ENCODE measurements at places on chromosomes 7 and 10.
A peak's percentile ranks its signal among the peaks of the same experiment; 100 is the strongest.

DNA sequence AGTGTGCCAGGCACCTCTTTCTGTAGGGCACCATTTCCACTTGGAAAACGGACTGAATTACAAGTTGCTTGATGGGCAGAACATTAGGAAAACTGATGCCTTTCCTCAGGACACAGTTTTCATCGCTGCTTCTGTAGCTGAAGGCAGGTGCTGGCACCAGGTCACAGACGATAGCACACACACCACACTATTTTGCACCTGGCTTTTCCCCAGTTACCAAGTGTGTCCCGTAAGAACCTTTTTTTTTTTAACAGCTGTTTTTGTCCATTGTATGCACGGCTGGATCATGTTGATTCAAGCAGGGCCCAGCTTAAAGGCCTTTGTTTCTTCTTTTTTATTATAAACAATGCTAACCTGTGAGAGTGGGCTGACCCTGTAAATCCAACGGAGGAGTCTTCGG, 1.3 kb upstream of the GET4 start:
- DNase-seq: no peak

DNA sequence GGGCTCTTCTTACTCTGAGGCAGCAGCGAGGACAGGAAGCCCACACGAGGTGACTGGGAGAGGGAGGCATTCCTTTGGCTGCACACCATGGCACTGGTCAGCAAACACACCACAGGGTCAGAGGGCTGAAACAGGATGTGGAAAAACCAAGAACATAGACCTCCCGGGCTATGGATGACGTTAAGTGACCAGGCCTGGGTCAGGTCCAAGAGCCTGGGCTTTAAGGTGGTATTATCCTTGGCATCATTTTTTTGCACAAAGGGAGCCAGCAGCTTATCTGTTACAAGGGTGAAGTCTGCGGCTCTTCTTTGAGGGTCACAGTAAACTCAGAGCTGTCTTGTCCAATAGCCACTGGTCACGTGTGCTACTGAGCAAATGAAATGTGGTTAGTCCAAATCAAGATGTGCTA, 7.0 kb downstream of the WDR91 start:
- DNase-seq: no peak

DNA sequence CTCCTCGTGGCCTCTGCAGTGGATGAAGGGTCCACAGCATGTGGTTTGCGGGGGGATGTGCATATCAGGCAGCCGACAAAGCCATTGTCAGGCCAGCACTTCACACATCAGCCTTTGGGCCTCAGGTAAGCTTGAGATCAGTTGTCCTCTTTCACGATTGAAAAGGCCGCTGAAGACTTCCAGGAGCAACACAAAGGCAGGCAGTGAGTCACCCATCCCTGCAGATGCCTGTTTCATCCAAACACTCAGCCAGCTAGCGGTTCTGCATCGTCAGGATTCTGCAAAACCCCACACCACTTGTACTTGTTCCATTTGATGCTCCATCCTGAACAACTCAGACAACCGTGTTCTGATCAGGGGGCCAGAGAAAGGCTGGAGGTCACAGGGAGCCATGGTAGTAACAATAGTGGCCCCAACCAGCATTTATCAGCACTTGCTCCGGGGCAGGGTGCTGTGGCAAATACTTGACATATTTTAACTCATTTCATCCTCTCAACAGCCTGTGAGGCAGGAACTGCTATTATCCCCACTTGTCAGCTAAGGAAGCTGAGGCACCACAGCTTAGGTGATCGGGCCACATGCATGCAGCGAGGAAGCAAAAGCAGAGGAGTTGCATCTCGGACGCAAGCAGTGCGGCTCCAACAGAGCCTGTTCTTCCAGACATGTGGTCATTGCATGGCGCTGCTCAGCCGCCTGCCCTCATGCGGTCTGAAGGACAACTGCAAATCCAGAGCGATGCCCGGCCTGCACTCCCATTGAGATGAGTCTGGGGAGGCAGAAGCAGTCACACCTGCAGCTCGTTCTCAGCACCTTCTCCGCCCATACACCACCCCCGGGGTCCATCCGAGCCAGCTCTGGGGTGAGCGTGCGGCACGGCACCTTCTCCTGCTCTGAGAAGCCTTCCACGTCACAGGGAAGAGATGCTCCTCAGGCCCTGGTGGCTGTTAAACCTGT, 144.9 kb downstream of the PAXIP1 start:
- no peak for DNase-seq

- DNase-seq: no peak
Observed at GRCh38 chr10:95873651-95874050, 34.1 kb upstream of the CC2D2B start.

DNA sequence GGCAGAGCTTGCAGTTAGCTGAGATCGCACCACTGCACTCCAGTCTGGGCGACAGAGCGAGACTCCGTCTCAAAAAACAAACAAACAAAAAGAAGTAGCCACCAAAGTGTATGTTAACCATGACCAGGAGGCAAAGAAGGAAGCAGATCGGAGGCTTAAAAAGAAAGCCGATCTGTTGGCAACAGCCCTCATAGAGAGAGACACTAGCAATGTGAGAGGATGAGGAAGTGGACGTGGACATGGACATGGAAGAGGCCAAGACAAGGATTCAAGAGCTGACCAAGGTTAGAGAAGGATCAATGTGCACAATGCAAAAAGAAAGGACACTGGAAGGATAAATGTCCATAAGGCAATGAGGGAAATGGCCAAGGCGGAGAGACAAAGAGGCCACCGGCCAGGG, 14.9 kb upstream of the ADCK2 start:
- DNase-seq: no peak

GRCh38 chr10:125462845-125463244, 220.1 kb downstream of the TEX36 start:
- DNase-seq: no peak

- DNase-seq: no peak
Observed at GRCh38 chr10:58350023-58350422, 15.2 kb downstream of the UBE2D1 start.

DNA sequence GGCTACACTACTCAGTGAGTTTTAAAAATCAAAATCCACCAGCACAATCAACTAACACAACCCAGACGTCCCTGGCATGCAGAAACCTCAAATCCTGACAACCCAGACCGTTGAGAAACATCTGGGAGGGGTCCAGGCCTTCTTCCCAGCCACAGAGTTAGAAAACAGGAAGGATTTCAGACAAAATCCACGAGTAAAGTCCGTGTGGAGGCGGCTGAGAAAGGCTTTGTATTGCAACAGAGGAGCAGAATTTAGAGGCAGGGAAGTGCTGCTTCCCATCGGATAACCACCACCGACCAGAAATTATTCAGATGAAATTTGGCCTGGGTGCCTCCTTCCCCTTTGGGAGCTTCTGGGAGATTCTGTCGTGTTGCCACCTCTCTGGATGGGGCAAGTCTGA, 61.5 kb downstream of the TNS3 start:
- peak; percentile 90 for DNase-seq

DNA sequence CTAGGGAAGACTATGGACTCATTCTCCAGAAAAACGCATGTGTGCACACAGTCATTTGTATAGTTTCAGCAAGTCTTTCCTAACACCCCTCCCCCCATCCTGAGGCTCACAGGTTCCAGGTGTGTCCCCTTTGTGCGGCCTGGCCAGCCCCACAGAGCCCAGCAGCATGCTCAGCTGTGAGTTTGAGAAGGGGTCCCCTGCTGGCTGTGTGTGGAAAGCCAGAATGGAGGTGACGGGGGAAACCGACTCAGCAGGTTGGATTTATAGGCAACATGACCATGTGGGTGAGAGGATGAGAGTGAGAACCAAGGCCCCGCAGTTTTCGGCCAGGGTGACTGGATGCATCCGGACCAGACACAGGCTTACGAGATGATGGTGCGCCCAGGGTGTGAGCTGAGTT, 9.9 kb downstream of the PTPRE start:
- no peak for DNase-seq

- no peak for DNase-seq
Observed at GRCh38 chr7:79451580-79451979, 1.9 kb downstream of the MAGI2 start.

GRCh38 chr7:137538361-137538762, 194.8 kb upstream of the PTN start:
- peak; percentile 87 for DNase-seq

DNA sequence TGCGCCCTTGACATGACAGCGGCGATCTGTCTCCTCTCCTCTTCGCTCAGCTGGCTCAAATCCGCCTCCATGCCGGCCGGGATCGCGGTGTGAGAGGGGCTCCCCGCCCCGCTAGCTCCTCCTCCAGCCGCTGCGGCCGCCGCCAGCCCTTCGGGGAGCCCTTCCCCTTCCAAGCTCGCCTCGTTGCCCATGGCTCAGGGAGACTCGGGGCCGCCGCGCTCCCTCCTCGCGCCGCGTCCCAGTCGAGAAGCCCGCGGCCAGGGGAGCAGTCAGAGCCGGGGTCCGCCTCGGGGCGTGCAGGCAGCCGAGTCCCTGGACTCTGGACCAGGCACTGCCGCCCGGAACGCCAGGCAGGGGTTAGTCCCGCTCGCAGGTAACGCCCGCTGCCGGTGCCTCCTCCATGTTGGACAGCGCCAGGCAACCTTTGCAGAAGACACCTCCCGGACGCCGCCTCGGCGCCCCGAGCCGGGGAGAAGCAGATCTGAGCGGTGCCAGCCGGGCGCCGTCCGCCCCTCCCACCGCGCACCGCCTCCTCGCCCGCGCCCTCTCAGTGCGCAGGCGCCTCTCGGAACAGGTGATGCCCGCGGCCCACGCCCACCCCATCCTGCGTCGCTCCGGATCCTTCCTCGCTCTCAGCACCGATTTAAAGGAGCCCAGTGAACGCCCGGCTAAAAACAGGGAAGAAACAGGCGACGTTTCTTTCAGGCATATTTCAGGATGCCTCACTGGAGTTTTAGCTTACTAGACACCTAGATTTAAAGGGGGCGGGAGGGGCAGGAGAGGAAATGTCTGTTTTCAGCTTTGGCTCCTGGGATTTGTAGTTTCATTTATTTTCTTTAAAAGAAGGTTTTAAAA, at the start of gene PCLO:
Gene PCLO, minus strand, starts transcription at position 483 of the 855 bp plus-strand sequence. Its CDS starts 292 bp downstream, at position 191.
- DNase-seq: peak; percentile 17

DNA sequence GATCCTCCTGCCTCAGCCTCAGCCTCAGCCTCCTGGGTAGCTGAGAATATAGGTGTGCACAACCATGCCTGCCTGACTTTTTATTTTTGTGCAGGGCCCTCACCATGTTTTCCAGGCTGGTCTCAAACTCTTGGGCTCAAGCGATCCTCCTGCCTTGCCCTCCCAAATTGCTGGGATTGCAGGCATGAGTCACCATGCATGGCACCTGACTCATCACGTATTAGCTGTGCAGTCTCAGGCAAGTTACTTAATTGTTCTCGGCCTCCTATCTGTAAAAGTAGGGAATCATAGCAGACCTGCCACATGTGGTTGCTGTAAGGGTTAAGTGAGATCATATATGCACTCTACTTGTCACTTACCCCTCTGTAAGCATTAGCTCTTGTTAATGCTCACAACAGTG, 117.2 kb downstream of the ANLN start:
- DNase-seq: no peak

GRCh38 chr10:49620286-49620810, 6.5 kb downstream of the CHAT start:
- no peak for DNase-seq

- no peak for DNase-seq
Observed at GRCh38 chr10:130561681-130562080, 425.5 kb downstream of the GLRX3 start.

- DNase-seq: peak; percentile 81
Observed at GRCh38 chr10:125982260-125982948, 86.0 kb downstream of the FANK1 start.

DNA sequence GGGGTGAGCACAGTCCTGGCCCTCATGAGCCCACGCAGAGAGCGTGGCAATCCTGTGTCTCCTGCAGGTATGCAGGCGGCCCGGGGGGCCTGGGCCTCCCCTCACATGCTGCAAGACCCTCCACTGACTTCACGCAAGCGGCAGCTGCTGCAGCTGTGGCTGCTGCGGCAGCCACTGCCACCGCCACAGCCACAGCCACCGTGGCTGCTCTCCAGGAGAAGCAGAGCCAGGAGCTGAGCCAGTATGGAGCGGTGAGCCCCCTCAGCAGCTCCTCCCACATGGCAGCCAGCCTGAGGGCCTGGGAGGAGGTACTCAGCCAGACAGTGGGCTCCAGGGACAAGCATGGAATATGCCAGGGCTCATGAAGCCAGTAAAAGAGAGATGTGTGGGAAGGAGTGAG, 8.7 kb downstream of the ZMIZ2 start:
- DNase-seq: peak; percentile 44

- DNase-seq: no peak
Observed at GRCh38 chr10:33596422-33596821, 262.0 kb upstream of the NRP1 start.

DNA sequence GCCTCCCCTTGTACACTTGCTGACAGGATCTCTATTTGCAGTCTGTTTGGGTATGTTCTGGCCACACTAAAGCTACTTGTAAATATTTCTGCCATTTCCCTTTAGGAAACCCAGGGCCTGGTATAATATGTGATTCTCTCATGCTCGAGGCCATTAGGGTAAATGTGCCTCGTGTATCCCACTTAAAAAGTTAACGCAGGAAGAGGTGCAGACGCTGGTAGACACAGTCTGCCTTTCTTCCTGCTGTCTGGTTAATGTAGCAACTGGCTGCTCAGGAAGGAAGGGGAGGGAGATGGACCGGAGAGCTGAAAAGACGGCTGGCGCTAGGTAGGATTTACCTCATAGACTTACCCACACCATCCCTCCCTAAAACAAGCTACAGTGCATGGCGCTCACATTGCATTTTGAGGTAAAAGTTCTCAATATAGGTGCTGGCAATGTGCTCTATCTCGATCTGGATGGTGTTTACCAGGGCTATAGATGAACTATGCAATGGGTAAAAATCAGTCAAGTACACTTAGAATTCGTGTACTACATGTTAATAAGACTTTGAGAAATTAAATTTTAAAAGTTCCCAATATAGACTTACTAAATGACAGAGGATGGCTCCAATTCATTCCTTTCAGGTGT, 125.9 kb downstream of the JAZF1 start:
- no peak for DNase-seq

GRCh38 chr10:19730167-19730906, 85.9 kb upstream of the PLXDC2 start:
- peak; percentile 45 for DNase-seq

- DNase-seq: no peak
Observed at GRCh38 chr10:5547681-5547930, 22.8 kb downstream of the CALML3 start.

DNA sequence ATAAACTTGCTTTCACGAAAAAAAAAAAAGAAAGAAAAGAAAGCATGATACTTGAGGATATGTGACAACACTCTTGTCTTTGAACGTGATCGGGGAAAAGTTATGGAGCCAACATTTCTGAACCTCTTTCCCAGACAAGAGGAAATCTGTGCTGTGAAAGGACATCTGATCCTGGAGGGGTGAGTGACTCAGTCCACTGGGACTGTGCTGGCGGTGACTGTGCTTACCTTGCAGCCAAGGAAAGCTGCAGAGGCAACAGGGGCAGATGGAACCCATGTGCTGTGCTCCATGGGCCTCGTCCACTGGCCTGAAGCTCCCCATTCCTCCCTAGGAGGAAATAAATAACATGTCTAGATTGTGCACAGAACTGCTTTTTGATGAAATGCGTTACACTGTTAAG, 116.5 kb upstream of the RAB11FIP2 start:
- DNase-seq: peak; percentile 15

- DNase-seq: peak; percentile 6
Observed at GRCh38 chr10:127153181-127153580, 43.2 kb downstream of the INSYN2A start.

- DNase-seq: peak; percentile 99
Observed at GRCh38 chr7:116582806-116583444, 58.1 kb downstream of the CAV1 start.
